ENCODE measurements at places on chromosomes 1 and 21.

- no peak for DNase-seq
These were observed 103.1 kb upstream of the KAZN start for GRCh38 chr1:14495381-14495780.

- DNase-seq: no peak
These were observed 36.9 kb upstream of the POU3F1 start for GRCh38 chr1:38083541-38083940.

GRCh38 chr1:54407404-54408146 lies 1.4 kb upstream of the SSBP3 start:
- peak; percentile 88 for DNase-seq

DNA sequence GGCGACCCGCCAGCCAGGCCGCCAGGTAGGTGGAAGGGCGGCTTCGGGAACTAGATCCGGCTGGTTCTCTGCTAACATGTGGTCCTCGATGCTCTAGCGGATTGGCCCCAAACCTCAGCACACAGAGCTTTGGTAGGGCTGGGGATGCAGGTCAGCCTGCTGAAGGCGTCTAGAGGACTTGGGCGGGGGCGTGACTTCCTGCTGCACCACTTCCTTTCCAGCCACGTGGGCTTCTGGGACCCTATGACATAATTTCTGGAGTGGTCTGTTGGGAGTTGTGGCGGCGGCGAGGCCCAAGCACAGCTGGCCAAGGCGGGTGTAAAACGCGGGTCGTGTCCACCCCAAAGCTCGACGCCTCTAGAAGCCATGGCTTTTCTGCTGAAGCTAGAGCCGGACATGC lies 124.5 kb downstream of the ATF6 start:
- DNase-seq: no peak

DNA sequence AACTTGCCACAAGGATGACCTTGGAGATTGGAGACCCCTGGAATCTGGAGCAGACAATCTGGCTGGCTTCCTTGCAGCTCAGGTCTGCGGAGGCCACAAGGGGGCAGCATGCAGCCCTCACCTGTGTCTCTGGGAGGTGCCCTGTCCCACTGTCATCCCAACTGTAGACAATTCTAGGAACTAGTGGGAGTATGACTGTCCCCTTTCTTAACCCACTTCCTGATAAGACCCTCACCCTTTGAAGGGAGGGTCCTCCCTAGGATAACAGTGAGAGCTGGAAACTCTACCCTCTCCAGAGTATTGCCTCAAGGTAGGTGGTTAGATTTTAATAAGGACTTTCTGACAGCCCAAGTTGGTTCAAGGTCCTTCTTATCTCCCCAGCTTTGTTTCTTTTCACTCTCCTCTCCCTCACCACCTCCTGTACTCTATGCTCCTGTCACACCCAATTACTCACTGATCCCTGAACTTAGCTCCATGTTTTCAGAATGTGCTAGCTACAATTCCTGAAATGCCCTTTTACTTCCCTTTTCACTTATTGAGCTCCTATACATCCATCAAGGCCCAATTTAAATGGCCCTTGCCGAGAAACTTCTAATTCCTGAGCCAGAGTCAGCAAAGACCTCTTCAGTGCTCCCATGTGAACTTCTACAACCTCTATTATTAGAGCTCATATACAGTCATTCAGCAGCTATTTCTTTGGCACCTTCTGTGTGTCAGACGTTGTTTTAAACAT lies 9.2 kb upstream of the KCNQ4 start:
- no peak for DNase-seq

DNA sequence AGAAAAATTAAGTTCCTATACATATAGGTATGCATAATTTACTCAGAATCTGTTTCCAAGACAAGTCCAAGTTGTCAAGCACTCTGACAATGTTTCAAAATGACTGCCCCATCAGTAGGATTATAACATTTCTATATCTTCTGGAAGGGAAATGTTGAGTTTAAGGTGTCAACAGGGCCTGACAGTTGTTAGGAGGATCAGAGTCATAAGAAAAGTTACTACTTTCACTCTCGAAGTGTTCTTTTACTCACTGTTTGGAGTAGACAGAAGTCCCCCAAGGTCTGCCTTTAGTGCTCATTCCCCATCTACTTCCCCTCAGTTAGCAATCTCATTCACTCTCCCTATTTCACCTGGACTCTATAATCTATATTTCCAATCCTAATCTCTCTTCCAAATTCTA lies 20.6 kb upstream of the MAGI3 start:
- DNase-seq: no peak

- DNase-seq: no peak
These were observed 164.8 kb upstream of the COL11A1 start for GRCh38 chr1:103273106-103273505.

GRCh38 chr21:31180256-31181081 lies 142.2 kb upstream of the KRTAP19-8 start:
- peak; percentile 62 for DNase-seq

DNA sequence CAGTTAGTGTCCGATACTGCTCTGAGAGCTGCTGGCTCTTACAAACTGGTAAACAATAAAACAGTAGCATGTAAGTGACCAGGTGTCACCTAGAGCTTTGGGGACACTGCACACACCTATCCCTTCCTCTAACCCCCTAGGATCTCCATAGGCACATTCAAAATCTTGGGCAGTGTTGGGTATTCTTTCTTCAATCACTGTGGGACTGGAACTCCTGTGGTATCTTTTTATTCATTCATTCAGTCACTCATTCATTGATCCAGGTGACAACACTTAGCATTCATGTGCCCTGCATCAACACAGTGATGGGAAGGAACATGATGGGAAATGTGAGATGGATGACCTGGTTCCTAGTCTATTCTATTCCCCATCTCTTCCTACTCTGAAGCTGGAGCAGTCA lies 73.9 kb downstream of the HHAT start:
- DNase-seq: no peak

DNA sequence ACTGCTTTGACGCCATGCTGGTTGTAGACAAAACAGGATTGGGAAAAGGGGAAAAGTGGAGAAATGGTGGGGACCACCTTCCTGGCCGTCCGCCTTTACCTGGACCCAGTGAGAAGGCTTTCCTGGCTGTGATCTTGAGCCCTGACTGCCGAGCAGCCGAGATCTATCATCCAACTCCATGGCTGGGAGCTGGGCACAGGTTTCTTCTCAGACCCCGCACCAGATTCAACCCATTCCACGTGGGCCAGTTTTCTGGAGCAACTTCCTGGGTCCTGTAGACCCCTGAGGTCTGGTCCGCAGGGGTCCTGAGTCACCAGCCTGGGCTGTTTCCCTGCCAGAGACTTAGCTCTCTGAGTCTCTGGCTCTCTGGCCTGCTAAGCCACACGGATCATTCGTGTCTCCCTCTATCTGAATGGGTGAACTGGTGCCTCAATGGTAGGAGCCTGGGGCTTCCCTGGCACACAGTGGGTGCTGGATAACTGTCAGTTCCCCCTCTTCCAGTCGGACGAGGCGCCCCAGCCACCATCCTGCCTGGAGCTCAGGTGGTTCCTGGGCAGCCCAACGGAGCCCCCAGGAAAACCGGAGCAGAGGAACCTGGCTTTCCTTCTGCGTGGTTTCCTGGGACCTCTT lies 4.5 kb upstream of the NPHP4 start:
- no peak for DNase-seq

DNA sequence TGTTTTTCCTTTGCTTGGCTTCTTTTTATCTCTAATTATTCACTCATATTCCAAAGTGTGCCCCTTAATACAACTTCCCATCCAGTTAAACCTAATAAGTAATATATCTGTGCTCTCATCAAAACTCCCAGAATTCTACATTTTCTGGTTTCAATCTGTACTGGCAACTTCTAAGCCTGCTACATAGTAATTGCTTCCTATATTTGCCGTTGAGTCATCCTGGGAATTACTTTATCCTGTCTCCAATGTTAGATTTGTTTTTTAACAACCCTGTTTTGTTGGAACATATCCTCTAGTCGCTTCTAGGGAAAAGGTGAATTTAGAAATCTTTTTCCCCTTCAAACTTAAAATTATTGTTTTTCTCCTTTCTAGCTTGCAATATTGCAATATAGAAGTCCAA lies 620.5 kb upstream of the PKN2 start:
- DNase-seq: no peak

DNA sequence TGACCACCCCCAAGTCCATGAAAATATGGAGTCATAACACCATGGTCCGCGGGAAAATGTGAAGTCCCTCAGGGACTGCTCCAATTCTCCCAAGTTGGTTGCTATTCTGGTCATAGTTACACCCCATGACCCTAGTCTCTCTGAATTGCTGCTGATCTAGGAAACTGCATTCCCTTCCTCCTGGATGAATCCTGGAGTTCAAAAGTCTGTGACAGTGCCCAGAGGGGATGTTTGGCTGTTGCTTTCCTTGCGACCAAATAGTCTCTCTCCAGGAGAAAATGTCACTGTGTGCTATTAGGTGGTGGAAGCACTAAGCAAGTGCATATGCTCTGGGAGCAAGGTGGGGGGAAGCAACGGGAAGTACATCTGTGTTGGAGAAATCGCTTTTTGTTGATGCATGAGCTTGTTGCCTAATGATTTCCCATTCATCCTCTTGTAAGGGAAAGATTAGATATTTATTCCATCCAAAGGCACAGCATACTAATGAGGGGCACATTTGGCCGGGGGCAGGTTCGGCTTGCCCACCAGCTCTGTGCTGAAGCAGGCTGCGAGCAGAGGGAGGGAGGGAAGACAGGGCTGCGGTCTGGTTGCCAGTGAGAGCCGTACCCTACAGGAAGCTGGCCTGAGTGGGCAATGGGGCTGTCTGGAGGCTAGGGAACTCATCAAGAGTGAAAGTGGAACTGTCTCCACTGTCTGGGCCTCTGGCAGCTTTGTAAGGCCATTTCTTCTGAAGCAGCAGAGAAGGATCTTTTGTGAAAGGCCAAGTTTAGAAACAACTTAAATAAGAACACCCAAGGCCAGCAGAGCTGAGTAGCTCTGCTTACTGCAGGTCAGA lies 27.2 kb downstream of the SYT6 start:
- DNase-seq: peak; percentile 66

All from globus pallidus (tissue), 1 donor.